Upper lobe of left lung (tissue), 6 donors: ENCODE measurements at places on chromosomes 16 and 17.

- no peak for DNase-seq
These were observed 5.6 kb downstream of the MMD start for GRCh38 chr17:55416000-55416399.

GRCh38 chr16:85554114-85554888, 58.8 kb upstream of the GSE1 start:
- DNase-seq, result peak; percentile 89

GRCh38 chr17:38415250-38416194, 12.7 kb upstream of the ARHGAP23 start:
- peak; percentile 85 for DNase-seq

- DNase-seq, result no peak
These were observed 8.5 kb downstream of the CCL18 start for GRCh38 chr17:36072431-36073121.

- peak; percentile 28 for DNase-seq
These were observed 15.5 kb downstream of the IKZF3 start for GRCh38 chr17:39848600-39848999.

DNA sequence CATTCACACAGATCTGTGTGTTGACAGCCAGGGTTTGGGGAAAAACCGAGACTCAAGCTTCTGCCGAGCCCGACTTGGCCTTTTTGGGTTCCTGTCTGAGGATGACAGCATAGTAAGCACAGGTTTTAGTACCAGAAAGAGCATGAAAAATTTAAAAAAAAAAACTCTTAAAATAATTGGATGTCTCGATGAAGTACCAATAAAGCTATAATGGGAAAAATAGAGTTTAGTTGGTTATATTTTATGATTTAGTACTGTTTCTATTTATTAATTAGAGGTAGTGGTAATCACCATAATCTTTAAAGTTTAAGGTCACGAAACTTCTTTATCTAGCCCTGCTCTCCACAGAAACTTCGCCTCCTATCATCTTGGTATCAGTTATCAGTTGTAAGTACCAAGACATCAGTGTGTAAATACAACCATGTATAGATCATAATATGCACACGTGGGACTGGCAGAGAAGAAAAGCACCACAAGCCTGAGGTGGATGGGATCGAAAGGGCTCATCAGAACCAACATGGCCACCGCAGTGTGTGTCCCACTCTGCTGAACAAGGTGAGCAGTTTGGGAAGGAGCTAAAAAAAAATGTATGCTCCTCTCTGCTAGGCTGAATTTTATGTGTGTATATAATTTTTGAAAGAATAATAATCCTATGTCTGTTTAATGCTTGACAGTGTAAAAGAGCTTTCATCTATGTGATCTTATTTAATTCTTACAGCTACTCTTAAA, 14.4 kb upstream of the EEF2K start:
- DNase-seq, result peak; percentile 34

- DNase-seq, result no peak
These were observed 7.5 kb downstream of the TBX6 start for GRCh38 chr16:30084096-30084815.

- peak; percentile 71 for DNase-seq
These were observed 4.7 kb downstream of the KCTD5 start for GRCh38 chr16:2686912-2687507.

DNA sequence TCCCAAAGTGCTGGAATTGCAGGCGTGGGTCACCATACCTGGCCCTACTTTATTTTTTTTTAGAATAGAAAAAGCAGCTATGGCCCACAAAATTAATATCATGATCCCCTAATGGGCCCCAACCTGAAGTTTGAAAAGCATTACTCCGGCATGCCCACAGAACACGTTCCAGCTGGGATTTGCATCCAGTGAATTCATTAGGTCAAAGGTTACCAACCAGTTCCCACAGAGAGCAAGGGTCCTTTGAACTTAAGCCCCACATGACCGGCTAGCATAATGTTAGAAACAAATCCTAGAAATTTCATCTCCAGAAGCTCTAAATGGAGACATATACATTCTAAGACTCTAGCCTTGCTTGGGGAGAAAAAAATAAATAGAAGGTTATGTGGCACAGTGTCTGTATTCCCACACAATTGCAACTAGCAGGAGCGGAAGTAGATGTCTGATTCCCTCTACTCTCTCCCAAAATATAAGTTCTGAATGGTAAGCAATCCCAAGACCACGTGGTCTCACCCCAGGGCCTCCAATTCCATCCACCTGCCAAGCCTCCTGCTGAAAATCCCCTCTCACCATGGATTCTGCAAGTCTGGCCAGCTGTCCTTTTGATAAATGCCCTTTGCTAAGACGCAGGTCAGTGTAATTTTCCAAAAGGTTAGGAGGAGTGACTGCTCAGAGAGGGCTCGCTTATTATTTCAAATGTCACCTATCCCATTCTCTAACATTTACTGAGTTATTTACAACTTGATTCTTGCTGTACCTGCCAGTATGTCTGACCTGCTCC, 395.8 kb downstream of the NPIPA8 start:
- no peak for DNase-seq

GRCh38 chr16:74654536-74655050, 12.1 kb downstream of the RFWD3 start:
- DNase-seq, result no peak

DNA sequence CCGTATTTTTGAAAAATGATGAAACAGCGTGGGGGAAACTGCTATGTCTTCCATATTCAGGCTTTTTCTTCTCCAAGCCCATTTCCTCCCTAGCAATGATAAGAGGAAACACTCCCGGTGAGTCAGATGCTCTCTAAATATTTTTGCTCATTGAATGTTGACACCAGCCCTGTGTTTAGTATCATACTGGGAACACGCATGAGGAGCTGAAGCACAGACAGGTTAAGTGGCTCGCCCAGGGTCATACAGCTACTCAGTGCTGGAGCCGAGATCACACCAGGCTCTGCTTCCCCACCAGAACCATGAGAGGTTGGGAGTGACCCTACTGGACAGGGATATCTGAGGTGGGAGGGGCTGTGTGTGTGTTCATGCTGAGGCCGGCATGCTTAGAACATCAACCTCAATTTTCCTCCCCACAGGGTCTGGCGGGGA, 37.8 kb upstream of the ADGRG1 start:
- no peak for DNase-seq

DNA sequence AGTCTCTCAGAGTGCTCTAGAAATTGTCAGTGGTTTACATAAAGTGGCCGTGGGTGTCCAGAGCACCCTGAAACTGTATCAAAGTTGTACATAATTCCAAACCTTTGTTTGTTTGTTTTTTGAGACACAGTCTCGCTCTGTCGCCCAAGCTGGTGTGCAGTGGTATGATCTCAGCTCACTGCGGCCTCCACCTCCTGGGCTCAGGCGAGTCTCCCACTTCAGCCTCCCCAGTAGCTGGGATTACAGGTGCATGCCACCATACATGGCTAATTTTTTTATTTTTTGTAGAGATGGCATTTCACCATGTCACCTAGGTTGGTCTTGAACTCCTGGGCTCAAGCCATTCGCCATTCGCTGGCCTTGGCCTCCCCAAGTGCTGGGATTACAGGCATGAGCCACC, 24.3 kb upstream of the ADGRG1 start:
- no peak for DNase-seq

- DNase-seq, result no peak
These were observed 597.9 kb downstream of the KCNJ2 start for GRCh38 chr17:70767102-70767701.

DNA sequence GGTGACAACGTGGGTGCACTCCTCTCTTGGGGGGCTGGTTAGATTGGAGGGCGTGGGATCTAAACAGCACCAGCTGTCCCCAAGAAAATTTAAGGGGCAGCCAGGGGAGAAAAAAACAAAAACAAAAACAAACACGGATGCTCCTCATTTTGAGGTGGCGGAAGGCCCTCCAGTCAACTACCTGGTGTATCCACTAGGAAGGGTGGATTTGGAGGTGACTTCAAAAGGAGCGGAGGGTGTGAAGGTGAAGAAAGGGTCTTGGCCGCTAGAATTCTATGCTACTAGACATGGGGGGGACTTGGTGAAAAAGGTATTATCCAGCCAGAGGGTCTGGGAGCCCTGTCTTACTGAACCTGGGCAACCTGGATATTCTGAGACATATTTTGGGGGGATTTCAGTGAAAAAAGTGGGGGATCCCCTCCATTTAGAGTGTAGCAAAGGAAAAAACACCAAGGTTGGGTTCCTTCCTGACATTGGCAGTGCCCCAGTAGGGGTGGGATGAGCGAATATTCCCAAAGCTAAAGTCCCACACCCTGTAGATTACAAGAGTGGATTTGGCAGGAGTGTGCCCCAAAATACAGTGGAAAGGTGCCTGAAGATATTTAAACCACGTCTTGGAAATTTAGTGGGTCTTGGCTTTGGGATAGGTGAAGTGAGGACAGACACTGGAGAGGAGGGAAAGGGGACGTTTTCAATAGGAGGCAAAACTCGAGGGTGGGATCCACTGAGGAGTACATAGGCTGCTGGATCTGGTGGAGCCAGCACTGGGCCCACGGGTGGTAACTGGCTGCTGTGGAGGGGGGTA, 454 bp upstream of the FGF11 start:
- DNase-seq, result no peak
